ENCODE measurements at places on chromosomes 12 and 14.

GRCh38 chr14:54549862-54550261 is 17.1 kb upstream of the SAMD4A start:
- DNase-seq: no peak

- DNase-seq: no peak
Measured at GRCh38 chr14:90518941-90519256, 122.1 kb downstream of the CALM1 start.

DNA sequence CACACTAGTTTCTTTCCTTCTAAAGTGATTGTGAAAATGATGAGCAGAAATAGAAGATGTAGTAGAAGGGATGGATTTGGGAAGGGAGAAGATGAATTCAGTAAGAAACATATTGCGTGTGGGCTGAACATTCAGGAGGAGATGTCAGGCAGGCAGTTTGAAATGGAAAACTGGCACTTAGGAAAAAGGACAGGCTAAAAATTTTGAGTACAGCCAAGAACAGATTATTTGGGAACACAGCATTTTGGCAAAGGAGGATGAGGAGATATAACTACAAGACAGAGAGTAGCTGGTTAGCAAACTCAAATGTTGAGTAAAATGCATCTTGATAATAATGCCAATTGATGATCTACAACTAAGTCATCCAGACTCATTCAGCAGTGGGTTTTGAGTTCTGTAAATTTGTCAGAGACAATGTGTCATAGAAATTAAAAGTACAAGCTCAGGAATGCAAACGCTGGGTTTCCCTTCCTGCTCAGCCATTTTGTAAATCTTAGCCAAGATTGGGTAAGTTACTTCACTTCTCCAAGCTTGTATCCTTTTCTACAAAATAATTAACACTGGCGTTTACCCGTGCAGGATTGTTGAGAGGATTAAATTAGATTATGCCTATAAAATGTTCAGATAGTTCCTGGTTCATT is 255.0 kb downstream of the NAV3 start:
- no peak for DNase-seq

- peak; percentile 76 for DNase-seq
Measured at GRCh38 chr12:575948-576614, 87.2 kb downstream of the NINJ2 start.

- DNase-seq: no peak
Measured at GRCh38 chr14:22836301-22837113, at the start of gene MMP14. TSS of gene MMP14 (plus strand) at chr14:22836585. CDS start at chr14:22836818, 233 bp downstream.

- DNase-seq: no peak
Measured at GRCh38 chr12:110050927-110051326, 2.6 kb upstream of the C12orf76 start.

DNA sequence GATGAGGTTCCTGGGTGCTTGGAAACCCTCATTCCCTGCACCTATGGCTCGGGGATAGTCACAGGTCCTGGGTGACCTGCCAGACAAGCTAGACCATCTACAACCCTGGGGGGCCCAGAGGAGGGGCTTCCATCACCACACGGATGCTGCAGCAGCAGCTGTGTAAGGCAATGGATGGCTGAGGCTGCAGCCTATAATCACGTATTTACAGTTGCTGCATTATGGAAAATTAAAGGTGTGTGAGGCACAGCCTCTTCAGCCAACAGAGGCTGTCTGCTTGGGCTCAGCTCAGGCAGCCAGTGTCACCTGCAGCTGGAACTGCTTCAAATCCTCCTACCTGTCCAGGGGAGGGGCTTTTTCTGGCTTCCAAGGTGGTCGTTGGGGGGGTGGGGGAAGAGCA is 268.1 kb downstream of the CACNA1C start:
- no peak for DNase-seq

DNA sequence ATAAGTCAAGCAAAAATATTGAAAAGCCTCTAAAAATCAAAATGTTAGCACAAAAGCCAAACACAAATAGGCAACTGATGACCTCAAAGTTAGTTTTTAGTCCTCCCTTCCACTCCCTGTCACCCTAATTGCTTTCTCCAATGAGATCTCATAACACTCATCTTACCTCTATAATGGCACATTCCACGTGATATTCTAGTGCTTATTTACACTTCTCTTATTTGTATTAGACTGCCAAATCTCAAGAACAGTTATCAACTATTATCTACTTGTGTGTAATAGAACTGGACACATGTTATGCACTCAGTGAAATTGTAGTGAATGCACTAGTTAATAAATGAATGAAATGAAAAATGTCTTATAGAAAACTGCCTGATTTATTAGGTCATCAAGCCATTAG is 55.5 kb upstream of the AVPR1A start:
- DNase-seq: no peak

DNA sequence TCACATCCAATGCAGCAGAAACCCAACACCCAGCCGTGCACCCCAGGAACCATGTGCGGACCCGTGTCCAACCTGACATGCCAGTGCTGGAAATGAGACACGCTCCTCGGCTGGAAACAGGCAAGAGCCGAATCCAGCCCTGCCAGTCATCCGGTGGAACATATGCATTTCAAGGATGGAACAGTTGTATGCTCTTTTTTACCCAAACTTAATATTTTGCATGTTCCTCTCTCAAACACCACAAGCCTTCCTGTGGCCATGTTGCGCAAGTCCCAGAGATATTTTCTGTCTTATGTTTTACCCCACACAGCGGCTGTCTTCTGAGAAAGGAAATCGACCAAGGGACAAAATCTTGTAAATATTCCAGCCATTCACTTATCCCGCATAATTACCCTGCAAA is 196.9 kb downstream of the BCL11B start:
- no peak for DNase-seq

- no peak for DNase-seq
Measured at GRCh38 chr12:125216756-125217155, 151.5 kb downstream of the AACS start.

DNA sequence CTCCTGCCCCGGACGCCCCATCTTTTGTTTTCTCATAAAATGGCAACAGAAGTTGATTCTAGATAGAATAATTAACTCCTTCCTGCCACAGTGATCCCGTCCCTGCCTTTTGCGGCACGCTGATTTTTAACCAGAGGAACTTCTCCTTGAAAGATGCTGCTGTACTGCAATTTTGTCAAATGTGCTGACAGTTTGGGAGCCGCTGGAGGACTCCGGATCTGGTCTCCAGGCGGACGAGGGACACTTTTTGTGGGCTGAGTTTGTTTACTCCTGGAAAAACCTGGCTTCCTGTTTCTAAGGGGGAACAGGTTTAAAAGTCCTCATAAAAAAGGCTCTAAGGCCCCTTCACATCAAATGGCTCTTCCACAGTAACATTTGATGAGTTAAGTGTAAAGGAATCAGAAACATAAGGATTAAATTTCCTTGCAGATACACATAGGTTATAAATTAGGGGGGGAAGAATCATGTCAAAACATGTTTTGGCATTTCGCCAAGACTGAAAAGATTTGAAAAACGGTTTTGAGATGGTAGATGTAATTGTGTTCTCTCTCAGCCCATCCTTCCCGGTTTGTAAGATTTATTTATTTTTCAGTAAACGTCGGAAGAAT is 15.5 kb downstream of the FZD10 start:
- DNase-seq: no peak

DNA sequence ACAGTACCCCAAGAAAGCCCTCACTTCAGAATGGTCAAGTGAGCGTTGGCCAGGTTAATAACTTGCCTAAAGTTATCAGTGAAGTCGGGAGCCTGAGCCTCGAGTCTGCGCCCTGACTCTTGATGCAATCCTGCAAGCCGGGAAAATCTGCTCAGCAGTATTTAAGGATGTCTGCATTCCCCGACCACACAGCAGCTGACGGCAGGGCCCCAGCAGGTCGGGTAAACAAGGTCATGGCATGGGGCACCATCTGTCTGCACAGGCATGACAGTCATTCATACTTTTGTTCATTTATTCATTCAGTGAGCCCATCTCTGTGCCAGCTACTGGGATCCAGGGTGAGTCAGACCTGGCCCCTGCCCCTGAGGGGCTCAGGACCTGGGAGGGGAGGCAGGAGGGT is 11.1 kb downstream of the ABCB9 start:
- DNase-seq: no peak

- no peak for DNase-seq
Measured at GRCh38 chr14:34075042-34075744, 124.3 kb upstream of the EGLN3 start.

DNA sequence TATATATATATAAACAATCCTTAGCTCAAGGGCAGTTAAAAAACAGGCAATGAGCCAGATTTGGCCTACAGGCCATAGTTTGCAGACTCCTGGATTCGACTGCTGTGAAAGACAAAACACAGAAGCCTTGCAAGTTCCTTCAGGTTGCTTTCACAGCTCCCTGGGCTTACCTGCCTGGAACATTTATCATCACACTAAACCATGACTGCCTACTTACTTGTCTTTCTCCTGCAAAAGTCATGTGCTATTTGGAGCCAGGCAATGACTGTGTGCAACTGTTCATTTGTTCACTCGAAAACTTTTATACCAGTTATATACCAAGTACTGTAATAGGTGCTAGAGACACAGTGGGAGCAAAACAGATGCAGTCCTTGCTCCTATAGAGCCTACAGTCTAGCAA is 2.2 kb upstream of the RPS6KA5 start:
- DNase-seq: no peak

GRCh38 chr12:77613411-77613810 is 217.3 kb upstream of the NAV3 start:
- no peak for DNase-seq

GRCh38 chr12:49779581-49779980 is 38.2 kb downstream of the TMBIM6 start:
- DNase-seq: no peak

DNA sequence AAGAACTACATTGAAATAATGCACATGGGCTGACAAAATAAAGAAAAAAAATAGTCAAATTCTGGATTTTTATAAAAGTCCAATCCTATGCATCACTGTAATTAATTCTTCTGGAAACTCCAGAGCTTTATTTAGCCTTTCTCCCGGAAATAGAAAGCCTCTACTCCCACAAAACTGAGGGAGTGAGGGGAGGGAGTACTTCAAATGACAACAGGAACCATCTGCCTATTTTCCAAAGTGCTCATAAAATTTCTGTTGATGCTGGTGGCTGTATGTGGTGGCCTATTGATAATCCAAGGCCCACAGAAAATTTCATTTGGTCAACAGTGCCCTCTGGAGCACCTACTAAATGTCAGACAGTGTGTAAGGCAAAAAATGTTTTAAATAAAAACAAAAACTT is 64.6 kb downstream of the KIF21A start:
- DNase-seq: no peak

DNA sequence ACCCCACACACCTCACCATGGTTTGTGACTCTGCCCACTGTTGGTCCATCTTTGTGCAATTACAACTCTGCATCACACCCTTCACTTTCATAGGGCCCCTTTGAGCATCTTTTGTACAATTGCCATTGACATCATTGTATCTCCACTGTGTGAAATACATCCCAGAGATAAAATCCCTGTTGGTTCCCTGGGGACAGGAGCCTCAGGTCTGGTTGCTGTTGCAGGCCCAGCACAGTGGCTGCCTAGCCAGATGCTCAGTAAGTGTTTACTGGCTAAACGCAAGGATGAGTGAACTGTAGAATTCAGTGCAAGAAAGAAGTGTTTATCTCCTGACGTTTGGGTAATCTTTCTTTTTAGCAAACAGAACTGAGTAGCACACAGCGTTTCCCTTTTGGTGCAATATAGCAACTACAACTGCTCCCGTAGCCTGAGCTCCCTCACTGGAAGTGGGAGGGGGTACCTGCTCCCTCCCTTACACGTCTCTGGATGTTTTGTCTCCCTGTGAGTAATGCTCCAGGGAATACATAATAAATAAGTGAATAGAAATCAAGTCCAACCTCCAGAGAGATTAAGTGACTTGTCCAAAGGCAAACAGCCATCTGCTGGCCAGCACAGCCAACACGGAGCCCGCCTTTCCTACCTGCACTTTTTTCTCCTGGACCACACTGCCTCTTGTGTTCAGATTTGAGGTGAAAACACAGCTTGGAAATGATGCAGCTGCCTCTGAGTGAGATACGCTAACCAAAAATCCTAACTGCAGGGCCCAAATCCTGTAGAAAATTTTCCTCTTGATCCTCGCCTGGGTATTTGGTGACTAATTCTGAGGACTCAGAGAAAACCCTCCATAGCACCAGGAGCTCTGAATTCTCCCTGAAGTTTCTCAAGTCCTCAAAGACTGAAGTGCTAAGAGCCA is 27.4 kb downstream of the GALNT16 start:
- no peak for DNase-seq

- no peak for DNase-seq
Measured at GRCh38 chr12:104360983-104361707, 57.6 kb downstream of the EID3 start.

DNA sequence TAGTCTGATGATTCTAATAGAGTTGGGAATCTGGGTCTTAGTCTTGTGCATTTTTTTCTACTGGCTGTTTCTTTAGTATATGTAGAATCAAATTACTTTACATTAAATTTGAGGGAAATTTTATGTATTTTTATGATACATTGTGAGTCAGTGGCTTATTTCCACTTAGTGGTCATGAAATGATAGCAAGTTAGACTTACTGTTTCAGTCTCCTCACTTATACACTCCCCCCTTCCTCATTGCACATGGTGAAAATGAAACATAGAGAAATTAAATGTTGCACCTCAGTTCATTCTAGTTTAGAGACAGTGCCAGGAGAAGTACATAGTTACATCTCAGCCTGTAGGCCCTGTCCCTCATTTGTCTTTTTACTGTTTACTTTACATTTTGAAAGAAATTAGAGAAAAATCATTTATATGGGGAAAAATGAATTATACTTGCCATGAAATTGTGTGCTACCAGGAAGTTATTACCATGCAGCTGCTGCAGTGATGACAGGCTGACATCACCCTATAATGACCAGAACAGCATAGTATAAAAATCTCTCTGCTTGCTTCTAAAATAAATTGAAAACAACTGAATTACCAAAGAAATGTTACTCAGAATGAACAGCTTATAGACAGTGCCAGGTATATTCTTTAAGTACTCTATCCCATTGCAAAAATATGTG is 113.2 kb downstream of the TRMT5 start:
- no peak for DNase-seq

- no peak for DNase-seq
Measured at GRCh38 chr12:38878333-38878705, 27.1 kb downstream of the CPNE8 start.

- DNase-seq: no peak
Measured at GRCh38 chr12:80769553-80770140, 52.9 kb downstream of the MYF5 start.

- DNase-seq: no peak
Measured at GRCh38 chr12:119432949-119433348, 98.4 kb downstream of the CCDC60 start.

GRCh38 chr12:107634530-107634929 is 51.1 kb upstream of the PWP1 start:
- DNase-seq: no peak

- DNase-seq: peak; percentile 45
Measured at GRCh38 chr12:102948941-102949352, 8.5 kb upstream of the ASCL1 start.

DNA sequence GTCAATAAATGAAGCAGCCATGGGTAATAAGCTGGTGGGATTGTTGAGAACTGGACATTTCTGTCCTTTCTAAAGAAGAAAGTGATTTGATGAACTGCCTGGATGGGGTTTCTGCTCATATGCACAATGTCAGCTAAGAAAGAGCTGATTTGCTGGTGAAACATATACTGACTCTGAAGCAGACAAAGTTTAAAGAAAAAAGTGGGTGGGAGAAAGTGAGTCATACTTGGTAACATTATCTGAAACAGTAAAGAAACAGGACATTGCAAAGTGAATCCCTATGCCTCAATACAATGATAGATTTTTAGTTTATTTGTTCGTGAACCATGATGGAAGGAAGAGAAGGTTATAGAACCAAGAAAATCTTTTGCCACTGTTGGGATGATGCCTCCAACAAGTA is 95.6 kb upstream of the DNM1L start:
- DNase-seq: no peak

- no peak for DNase-seq
Measured at GRCh38 chr14:69373104-69373503, 25.0 kb downstream of the ERH start.

- DNase-seq: no peak
Measured at GRCh38 chr12:49953961-49954846, 3.7 kb downstream of the AQP2 start.
